AG10803 (cell line): ENCODE measurements at places on chromosomes 12 and 14.

DNA sequence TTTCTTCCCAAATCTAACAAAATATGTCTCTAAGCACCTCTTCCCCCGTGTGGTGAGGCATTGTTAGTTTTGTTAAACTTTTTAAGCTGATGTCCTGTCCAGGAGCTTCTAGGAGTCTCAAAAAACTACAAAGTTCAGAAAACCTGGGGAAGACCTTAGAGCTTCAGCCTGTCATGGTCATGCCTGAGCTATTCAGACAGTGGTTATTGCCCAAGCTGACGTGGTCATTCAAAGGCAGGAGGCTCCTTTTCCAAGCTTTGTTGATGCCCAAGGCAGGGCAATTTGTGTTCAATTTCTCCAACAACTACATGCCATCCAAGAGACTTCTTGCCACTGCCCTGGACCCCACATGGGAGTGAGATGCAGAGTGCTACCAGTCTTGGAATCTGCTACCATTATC lies 5.8 kb upstream of the LYZ start:
- no peak for DNase-seq

GRCh38 chr14:104087981-104088850 lies 2.7 kb downstream of the ASPG start:
- no peak for DNase-seq

DNA sequence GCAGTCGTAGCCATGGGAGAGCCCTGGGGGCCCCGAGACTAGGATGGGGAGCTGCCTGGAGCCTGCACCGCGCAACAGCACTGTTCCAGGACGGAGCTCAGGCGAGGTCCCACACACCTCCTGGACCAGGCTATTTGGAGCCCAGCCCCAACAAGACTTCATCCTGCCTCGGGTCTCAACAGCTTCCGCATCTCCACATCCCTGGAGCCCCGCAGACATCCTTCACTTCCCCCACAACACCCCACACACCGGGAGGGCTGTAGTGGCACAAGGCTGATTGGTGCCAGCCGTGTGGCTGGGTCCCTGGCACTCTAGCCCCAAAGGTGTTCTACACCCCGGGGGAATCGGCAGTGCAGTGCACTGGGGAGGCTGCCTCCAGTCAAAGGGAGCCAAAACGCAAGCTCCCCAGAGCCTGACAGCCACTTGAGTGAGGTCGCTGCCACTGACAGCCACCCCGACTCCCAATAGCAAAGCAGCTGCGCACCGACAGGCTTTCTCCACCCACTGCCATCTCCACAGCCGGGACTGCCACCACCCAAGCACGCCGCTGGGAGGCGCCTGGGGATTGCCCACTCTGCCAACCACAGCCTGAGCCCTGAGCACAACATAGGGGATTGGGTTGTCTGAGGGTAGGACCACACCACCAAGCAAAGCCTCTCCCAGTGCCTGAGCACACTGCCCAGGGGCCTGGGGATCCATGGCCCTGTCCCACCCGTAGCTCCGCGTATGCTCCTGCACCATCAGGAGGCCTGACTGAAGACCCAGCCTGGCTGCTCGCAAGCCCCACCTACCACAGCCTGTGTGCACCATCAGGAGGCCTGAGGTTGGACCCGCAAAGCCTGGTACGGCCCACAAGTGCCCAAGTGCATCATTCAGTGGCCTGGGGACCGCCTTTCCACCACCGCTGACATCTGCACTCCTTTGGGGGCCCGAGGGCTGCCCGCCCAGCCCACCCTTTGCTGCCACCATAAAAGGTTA lies 13.2 kb upstream of the KLRF1 start:
- DNase-seq, result peak; percentile 44

GRCh38 chr12:20320552-20320951 lies 47.8 kb upstream of the PDE3A start:
- DNase-seq, result no peak

DNA sequence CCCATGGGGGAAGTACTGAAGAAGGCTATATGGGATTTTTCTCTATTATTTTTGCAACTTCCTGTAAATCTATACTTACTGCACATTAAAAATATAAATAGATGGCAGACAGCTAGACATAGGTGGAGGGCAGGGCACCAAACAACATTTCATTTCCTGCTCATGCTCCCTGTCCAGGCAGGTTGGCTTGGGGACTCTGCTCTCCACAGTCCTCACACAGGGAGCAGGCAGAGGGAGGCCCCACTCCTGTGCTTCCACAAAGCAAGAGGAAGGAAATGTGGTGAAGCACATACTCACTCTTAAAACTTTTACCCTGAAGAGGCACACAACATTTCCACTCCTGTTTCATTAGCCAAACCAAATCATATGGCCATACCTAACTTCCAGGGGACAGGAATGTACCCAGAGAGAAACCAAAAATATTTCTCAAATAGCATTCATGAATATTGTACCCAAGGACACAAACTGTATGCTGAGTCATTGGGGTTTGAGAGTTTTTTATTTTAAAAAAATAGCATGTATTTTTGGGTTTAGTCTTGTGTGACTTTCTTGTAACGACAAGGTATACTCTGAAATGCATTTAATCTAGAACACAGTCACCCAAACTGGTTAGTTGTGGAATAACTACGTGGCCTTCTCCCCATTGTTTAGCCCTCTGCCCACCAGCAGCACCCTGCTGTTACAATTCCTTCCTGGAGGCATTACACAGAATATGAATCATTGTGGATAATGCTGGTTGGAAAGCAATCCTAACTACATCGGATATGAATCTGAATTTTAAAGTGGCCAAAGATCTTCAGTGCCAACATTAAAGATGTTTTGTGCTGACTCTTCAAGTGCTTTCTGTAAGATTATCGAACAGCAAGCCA lies 40.9 kb downstream of the RTN1 start:
- DNase-seq, result peak; percentile 0

GRCh38 chr12:6185961-6186827 lies 14.0 kb upstream of the CD9 start:
- DNase-seq, result no peak

- DNase-seq, result peak; percentile 70
Measured at GRCh38 chr12:47080725-47081502, 1.2 kb upstream of the AMIGO2 start.

DNA sequence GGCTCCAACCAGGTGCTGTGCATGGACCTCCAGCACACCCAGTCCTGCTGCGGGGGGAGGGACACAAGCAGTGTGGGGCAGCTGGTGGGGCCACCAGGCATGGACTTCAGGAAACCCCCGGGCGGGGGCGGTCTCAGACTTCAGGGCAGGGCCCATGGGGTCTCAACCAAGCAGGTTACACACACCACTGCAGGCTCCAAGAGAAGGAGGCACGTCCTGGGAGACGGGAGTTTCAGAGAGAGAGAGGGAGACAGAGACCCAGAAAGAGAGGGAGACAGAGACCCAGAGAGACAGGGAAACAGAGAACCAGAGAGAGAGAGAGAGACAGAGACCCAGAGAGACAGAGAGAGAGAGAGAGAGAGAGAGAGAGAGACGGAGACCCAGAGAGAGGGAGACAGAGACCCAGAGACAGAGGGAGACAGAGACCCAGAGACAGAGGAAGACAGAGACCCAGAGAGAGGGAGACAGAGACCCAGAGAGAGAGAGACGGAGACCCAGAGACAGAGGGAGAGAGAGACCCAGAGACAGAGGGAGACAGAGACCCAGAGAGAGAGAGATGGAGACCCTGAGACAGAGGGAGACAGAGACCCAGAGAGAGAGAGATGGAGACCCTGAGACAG lies 128.9 kb downstream of the NCOR2 start:
- DNase-seq, result no peak

- peak; percentile 65 for DNase-seq
Measured at GRCh38 chr14:60085085-60085484, 6.6 kb upstream of the PCNX4 start.

- DNase-seq, result peak; percentile 53
Measured at GRCh38 chr14:44316647-44317440, 190.2 kb downstream of the FSCB start.

DNA sequence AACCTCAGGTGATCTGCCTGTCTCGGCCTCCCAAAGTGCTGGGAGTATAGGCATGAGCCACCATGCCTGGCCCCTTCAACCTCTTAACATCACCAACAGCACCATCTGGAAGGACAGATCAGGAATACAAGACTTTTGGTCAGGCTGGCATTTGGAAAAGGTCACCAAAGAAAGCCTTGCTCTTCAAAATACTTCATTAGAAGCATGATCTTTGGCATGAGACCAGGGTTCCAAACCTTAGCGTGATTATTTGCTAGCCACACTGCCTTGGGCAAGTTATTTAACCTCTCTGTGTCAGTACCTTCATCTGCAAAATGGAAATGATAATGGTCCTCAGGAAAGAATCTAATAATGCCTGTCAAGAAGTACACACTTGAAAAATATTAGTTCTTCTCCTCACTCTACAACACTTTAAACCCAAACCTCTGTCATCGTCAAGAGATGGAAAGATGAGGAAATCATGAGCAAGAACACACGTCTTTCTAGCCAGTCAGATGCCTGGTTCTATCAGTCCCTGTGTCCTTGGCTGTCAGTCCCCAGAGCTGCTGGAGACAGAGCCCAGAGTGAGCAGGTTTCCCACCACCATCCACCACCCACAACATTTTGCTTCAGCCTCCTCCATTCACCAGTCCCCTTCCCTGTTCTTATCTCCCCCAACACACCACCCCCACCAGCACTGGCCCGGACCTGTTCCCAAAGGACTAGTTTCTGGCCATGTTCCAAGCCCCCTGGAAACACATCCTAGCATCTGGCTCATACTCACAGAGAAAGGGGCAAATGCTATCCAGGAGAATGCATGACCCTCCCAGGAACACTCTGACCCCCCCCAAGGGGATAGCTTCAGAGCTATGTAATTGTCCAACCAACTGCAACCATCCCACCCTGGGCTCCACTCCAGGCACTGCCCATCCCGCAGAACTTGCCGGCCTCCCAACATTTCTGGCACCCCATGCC lies 2.0 kb downstream of the ADCY6 start:
- DNase-seq, result no peak

DNA sequence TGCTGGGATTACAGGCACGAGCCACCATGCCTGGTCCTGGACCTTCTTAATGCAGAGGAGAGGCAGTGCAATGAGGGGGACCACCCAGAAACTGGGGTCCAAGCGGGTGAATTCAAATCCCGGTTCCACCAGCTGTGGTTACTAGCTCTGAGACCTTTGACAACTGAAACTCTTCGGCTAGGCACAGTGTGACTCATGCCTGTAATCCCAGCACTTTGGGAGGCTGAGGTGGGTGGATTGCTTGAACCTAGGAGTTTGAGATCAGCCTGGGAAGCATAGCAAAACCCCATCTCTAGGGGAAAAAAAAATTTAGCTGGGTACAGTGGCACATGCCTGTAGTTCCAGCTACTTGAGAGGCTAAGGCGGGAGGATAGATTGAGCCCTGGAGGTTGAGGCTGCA lies 5.0 kb upstream of the CD4 start:
- no peak for DNase-seq

GRCh38 chr14:32201816-32202490 lies at the start of gene RNU6-7:
RNU6-7 (plus strand) TSS chr14:32202045.
- no peak for DNase-seq

- no peak for DNase-seq
Measured at GRCh38 chr12:116955382-116956021, 44.8 kb downstream of the FBXW8 start.

DNA sequence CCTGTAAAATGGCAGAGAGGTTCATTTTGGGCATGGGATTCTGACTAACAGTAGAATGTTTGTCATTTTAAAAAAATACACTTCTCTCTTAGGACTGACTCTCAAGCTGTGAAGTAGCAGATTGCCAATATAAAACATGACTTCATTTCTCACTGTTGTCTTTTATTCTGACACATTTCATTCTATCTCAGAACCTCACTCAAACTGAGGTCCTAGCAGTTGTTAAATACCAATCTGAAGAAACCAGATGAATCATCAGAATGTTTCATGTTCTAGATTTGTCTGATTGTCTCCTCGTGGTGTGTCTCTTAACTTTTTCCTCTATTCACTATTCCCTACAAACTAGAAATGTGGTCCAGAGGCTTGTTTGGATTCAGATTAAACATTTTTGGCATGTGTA lies 276.5 kb upstream of the NPAS3 start:
- peak; percentile 26 for DNase-seq

GRCh38 chr14:101705733-101706508 lies 55.6 kb upstream of the PPP2R5C start:
- DNase-seq, result peak; percentile 14

- DNase-seq, result no peak
Measured at GRCh38 chr14:77151245-77151644, 9.7 kb upstream of the ZDHHC22 start.

DNA sequence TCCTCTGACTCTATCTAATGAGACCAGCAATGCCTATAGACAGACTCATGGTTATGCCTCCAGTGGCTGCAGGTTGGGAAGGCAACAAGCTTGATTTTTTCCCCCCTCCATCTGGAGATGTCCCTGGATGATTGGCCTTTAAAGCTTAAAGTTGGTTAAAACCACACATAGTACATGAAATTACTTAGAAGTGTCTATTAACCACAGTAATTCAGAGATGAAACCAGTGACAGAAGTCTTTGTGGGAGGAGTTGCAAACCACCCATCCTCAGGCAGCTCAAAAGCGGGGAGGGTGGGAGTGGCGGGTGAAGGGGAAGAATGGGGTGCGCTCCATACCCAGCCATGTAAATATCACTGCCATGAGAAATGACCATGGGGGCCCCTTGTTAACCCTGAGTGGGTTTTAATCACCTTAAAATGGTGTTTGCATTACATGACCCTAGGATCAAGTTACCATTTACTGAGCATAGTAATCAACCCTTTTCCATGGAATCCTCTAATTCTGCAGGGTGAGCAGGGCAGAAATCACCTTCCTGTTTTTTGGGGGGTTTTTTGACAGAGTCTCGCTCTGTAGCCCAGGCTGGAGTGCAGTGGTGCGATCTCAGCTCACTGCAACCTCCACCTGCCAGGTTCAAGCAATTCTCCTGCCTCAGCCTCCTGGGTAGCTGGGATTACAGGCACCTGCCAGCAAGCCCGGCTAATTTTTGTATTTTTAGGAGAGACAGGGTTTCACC lies 133.5 kb downstream of the FOXN3 start:
- DNase-seq, result no peak
